ENCODE measurements at places on chromosomes 3 and 15.

GRCh38 chr15:81947548-81947947, 98.3 kb downstream of the MEX3B start:
- no peak for DNase-seq

- DNase-seq: no peak
Observed at GRCh38 chr3:127296166-127296565, 8.3 kb upstream of the PRR20G start.

GRCh38 chr15:57327985-57328471, 48.3 kb upstream of the CGNL1 start:
- no peak for DNase-seq

GRCh38 chr3:114231616-114232015, 5.8 kb downstream of the ZNF80 start:
- DNase-seq: no peak

DNA sequence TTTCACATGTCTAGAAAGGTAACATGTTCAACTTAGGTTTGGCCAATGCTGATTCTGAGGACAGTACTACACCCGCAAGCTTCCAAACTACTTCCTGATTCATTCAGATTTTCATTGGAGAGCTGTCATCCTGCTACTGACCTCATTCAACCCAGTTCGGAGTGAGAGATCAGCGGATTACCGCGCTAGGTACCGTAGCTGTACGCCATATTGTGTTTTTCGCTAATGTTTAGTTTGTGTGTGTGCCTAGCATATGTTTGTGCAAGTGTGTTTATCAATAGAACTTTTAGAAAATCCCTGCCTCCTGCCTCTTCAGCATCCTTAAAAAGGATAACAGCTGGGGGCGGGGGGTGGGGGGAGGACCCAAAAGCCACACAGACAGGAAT, 1.1 kb downstream of the ZBTB20 start:
- no peak for DNase-seq

DNA sequence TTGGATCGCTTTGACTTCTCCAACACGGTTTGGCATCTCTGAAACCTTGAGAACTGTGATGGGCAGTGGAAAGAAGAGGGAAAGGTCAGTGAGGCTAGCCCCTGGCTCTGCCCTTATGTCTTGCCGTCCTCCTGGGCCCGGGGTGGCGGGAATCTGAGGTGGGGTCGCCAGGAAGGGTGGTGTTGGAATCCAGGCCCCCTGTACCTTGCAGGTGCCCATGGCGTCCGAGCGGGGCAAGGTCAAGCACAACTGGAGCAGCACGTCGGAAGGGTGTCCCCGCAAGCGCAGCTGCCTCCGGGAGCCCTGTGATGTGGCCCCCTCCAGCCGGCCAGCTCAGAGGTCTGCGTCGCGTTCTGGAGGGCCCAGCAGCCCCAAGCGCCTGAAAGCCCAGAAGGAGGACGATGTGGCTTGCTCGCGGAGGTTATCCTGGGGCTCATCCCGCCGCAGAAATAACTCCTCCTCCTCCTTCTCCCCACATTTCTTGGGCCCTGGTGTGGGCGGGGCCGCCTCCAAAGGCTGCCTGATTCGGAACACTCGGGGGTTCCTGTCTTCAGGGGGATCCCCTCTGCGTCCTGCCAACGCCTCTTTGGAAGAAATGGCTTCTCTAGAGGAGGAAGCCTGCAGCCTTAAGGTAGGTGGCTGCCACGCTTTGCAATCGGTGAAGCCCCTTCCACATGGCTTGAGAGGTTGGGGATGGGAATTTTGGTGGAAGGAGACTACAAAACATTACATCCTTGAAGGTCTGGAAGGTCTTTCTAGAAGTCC, 907 bp downstream of the TATDN2 start:
- no peak for DNase-seq

DNA sequence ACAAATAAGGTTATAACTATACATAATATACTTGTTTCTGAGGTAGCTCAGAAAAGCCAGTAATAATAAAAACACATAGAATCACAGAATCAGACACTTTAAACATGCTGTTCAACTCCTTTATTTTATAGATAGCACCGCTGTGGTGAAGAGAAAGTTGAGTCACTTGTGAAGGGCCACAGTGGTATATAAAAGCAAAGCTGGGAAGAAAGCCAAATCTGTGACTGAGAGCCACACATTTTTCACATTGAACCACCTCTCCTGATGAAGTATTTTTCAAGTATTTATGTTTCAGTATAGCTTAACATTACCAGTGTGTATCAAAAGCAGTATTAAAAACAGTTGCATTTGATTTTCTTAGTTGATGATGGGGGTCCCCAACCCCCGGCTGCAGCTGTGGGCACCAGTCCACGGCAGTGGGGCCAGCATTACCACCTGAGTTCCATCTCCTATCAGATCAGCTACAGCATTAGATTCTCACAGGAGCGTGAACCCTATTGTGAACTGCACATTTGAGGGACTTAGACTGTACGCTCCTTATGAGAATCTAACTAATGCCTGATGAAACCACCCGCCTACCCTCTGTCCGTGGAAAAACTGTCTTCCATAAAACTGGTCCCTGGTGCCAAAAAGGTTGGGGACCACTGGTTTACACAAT, 46.2 kb downstream of the TBL1XR1 start:
- DNase-seq: peak; percentile 9

DNA sequence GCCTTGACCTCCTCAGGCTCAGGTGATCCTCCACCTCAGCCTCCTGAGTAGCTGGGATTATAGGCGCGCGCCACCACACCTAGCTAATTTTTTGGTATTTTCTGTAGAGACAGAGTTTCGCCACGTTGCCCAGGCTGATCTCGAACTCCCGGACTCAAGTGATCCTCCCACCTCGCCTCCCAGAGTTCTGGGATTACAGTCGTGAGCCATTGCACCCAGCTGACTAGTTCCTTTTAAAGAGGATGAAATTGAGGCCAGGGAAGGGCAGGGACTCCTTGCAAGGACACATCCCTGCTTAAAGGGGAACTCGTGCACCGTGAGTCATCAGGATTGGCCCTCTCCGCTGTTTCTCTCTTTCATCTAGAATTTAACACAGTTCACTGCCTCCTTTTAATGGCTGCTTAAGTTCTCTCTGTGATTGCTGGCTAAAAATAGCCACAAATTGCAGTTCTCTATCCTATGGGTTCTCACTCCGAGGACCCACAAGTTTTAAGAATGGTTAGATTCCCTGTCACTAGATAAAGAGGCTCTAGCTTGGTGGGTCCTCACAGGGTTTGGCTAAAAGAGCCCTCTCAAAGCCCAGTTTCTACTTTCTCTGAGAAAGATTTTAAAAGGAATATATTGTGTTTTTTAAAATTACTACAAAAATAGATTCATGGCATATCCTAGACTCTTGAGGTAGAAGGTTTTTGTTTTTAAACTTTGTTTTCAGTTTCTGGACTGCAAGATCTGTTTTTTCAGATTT, 1.4 kb downstream of the CRTAP start:
- no peak for DNase-seq

- DNase-seq: no peak
Observed at GRCh38 chr3:126997455-126998038, 14.6 kb downstream of the PLXNA1 start.

- DNase-seq: no peak
Observed at GRCh38 chr3:10775259-10775658, 40.8 kb upstream of the SLC6A11 start.

DNA sequence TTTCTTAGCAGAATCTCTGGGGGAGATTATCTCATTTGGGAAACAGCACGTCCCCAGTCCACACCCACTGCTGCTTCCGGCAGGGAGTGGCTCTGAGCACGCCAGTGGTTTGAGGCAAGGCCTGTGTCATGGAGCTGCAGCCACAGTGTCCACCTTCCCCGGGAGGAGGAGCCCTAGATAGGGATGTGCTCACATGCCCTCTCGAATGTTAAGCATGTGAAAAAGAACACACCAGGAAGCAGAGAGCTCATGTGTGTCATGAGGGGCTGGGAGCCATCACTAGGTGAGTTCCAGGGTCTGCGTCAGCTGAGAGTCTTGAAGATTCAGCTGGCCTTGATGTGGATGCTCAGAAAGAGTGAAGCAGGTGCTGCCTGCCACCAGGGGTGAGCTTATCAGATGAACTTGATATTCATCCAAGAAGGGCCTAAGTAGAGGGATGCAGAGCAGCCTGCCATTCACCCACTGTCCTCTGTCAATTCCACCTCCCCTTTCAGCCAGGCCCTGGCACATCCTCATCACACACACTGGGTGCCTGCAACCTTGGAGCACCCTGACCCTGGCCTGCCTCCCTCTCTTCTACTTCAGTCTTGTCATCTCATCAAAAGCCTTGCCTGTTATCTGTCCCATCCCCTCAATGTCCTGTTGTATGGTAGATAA, 16.3 kb downstream of the ITGA11 start:
- no peak for DNase-seq

GRCh38 chr3:51173518-51174271, 211.4 kb upstream of the MANF start:
- DNase-seq: no peak

GRCh38 chr3:109045271-109046040, 72.5 kb downstream of the MORC1 start:
- DNase-seq: no peak
